Stimulated activated memory B cell treated with anti-CD40 and anti-IgM and Interleukin-4, amounts not matched to agents 10 μg/mL and 1 μg/mL and 100 μg/mL, for 72 hours (primary cell): ENCODE measurements at places on chromosomes 1 and 21.
A peak's percentile ranks its signal among the peaks of the same experiment; 100 is the strongest.

DNA sequence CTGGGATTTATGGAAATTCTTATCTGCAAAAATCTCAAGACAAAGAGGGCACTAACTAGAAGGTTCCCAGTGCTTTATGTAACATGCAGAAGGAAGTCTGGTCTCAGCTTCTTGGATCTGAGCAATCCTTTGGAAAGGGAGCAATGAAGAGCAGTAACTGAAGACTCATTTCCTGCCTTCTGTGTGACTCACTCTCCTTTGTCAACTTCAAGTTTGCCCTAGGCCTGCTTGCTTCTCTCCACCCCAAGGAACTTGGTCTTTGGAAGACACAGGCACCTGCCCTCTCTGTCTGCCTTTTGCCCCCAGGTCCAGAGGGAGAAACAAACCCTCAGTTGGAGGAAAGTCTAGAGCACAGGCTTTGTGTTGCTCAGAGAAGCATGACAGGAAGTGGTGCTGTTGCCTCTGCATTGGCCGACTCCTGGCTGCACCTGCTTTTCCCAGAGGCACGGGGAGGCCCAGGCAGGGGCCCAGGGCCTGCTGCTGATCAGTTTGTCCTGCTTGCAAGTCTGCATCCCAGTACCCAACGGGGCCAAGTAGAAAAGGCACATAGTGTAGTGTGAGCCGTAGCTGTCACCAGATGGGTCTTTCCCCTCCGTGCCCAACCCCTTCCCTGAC lies 137.2 kb downstream of the DHRS3 start:
- ATAC-seq: peak; percentile 59

GRCh38 chr1:191963286-191963685 lies 195.0 kb upstream of the RGS18 start:
- ATAC-seq: no peak

DNA sequence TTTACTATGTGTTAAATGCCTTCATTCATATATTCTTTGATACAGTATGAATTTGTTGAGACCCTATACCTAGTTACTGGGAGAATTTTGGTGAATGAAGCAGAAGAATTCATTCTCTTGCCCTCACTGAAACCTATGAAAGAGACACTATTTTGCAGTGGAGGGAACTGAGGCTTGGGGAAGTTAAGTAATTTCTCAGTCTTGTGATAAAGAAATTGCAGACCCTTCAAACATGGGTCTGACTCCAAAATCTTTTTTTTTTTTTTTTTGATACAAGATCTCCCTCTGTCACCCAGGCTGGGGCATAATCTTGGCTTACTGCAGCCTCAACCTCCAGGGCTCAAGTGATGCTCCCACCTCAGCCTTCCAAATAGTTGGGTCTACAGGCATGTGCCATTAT lies 132.1 kb downstream of the DNM3 start:
- no peak for ATAC-seq

- no peak for ATAC-seq
Measured at GRCh38 chr1:152109231-152109997, 5.8 kb downstream of the TCHH start.

- ATAC-seq: no peak
Measured at GRCh38 chr1:84159533-84160240, 15.6 kb downstream of the PRKACB start.

- no peak for ATAC-seq
Measured at GRCh38 chr1:218633238-218633988, 288.3 kb downstream of the TGFB2 start.

- no peak for ATAC-seq
Measured at GRCh38 chr1:243433737-243434370, 178.0 kb downstream of the SDCCAG8 start.

DNA sequence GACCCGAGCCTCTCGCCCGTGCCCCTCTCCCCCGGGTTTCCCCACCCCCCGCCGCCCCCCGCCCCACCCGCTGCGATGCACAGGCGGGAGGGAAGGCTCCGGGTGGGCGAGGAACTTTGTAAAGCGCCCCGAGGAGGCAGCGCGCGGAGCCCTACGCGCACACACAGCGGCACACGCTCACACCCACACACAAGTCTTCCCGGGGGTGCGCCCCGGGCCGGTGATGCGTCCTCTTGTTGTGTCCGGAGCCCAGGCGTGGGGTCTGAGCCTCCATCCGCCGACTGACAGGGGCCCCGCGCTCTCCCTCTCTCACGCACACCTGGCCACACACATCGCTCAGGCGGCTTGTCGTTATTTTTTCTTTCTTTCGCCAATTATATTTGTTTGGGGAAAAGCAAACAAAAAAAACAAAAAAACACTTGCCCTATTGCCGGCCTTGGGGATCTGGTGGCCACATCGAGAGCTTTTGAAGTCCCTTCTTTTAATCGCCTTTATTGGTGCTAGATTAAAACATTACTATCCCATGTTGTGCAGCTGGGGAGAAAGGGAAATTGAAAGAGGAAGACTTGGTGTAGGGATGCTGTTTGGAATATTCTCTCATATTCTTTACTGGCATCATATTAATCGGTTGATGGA lies 770 bp downstream of the NTNG1 start:
- ATAC-seq: peak; percentile 76

DNA sequence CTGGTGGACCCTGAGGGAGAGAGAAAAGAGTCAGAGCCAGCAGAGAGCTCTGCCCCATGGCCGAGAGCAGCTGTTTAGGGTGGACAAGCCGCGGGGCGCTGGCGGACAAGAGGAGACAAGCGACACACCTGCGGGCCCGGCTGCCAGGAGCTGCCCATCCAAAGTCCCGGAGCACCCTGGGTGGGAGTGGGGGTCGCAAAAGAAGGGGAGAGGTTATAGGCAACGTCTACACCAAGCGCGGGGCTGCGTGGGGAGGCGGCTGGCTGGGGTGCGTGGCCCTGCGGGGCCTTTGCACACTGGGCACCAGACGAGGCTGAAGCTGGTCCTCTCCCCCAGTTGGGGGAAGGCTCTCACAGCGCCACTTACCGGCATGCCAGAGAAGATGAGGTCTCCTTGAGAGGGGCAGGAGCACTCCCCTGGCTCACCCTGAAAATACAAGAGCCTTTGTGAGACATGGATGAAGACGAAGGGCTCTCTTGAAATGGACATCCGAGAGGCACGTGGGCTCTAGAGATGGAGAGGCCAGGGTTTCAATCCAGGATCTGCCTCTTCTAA lies 24.1 kb downstream of the COL16A1 start:
- peak; percentile 3 for ATAC-seq

DNA sequence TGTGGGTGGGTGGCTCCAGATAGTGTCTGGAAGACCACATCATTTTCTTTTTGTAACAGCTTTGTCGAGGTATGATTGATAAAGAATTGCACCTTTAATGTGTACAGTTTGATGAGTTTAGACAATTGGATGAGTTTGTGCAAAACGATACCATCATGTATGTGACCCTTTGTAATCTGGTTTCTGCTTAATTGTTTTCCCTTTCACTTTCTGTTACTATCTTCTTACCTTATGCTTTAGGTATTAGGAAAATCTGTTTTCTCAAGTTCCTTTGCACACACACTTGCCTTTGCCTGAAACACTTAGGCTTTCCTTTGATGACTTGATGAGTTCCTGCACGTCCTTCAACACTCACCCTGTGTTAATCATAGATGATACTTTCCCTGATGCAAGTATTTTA lies 6.8 kb downstream of the OR10Z1 start:
- ATAC-seq: no peak
